ENCODE measurements at places on chromosomes 12 and 14.
A peak's percentile ranks its signal among the peaks of the same experiment; 100 is the strongest.

- DNase-seq = peak; percentile 98
Observed at GRCh38 chr12:120686151-120686689, 729 bp upstream of the MLEC start.

- DNase-seq = peak; percentile 48
Observed at GRCh38 chr14:102913341-102914211, 8.9 kb upstream of the AMN start.

DNA sequence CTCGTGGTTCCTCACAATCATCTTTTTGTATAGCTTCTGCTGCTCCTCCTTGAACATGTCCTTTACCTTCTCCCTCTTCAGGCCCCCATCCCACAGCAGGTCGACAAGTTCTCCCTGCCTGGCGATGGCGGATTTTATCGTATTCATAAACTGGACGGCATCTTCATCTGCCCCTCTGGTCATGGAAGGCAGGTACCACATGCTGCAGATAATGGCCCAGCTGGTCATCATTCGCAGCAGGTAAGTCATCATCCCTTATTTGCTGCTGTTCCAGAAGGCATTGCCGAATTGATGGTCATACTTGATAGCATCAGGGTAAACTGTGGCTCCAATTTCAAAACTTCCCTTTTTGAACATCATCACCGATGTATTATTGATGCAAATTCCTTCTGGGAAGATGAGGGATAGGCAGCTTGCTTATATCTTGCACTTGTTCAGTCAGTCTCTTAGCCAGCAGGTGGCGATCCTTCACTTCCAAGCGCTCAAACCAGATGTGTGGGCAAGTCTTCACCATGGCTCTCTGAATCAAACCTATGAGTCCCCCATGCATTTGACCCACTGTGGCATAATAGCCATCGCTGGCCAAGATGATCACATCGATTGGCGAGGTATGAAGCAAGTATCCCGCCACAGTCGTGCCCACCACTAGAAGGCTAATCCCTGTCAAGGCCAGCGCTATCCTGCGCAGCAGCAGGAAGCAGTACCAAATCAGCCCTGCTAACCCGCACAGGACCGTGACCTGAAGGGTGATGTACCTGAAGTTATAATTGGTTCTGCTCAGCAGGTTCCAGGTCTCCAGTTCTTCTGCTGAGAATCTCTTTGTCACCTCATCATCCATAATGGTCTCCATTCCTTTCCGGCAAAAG, 381.5 kb upstream of the STXBP6 start:
- DNase-seq = peak; percentile 35

- no peak for DNase-seq
Observed at GRCh38 chr14:67680941-67681340, 6.5 kb upstream of the VTI1B start.

DNA sequence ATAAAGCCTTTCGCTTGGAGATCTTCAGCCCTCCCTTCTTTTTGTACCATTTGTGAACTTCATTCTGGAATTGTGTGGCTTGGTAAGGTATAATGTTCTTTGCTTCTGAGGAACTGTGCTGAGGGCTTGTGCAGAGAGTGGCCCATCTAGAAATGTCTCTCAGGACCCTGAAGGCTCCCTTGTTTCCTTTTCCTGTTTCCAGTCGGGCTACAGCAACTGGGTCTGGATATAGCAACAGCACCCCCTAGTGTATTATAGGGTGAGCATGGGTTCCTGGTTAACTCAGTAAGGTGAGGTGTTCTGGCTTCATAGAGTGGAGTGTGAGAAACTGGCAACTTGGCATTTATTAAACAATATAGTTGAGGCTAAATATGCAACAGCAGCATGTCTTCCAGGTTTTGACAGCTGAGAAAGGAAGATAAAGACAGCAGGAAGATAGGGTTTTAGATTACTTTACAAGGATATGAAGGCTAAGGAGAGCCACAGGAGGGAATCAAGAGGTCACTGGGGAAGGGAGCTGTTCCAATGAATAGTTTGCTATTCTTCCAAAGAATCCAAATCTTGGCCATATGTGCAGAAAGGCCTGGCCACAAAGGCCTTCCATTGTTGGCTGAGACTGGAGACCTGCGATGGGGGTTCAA, 49.1 kb upstream of the RNU6-8 start:
- DNase-seq = peak; percentile 78

GRCh38 chr14:31201111-31201510, 6.5 kb downstream of the HECTD1 start:
- DNase-seq = no peak

Measured in D341Med (cell line).